Mammary epithelial cell (primary cell): ENCODE measurements at places on chromosomes 11 and 22. TPM values are rescaled to one million over a fixed set of nuclear protein-coding genes. Genes with fewer than 3 reads are reported as not detected.

Gene SEPTIN3
- 1.7 TPM for total RNA-seq

Gene ELMOD1
- total RNA-seq = 0.21 and 1.5 TPM in 2 replicates

Gene NCAM1
- total RNA-seq = not detected in 2 replicates

Gene JAM3
- total RNA-seq = 40.7 TPM

Gene MS4A14
- total RNA-seq = not detected

Gene DDI1
- not detected in 2 replicates for total RNA-seq

Gene SLC37A2
- 34.8 TPM for total RNA-seq

Gene CARNS1
- total RNA-seq = 0.33 TPM

Gene SMTNL1
- total RNA-seq = not detected

Gene SLC5A4
- total RNA-seq = not detected in 2 replicates

Gene OSM
- not detected for total RNA-seq

Gene TTC36
- 0.85 and 1.2 TPM in 2 replicates for total RNA-seq

Gene MS4A6E
- total RNA-seq = not detected in 2 replicates

Gene FOLH1
- 0.33 TPM for total RNA-seq

Gene BRD1
- total RNA-seq = 25.5 TPM

Gene SLC5A1
- total RNA-seq = 0.27 and 0.66 TPM in 2 replicates

Gene FAM111B
- 3.2 TPM for total RNA-seq

Gene CD248
- total RNA-seq = not detected in 2 replicates

Gene IGSF9B
- 0.33 TPM for total RNA-seq

Gene KCTD17
- 19.2 TPM for total RNA-seq

Gene SMC1B
- 0.17 TPM for total RNA-seq

Gene USP2
- 2.7 and 4.1 TPM in 2 replicates for total RNA-seq

Gene PCNX3
- 41.4 and 46.8 TPM in 2 replicates for total RNA-seq

Gene OR52B4
- not detected in 2 replicates for total RNA-seq

Gene RAPSN
- total RNA-seq = 0.32 and 0.99 TPM in 2 replicates

Gene MPZL2
- total RNA-seq = 82.5 TPM

Gene TNKS1BP1
- total RNA-seq = 132 and 208 TPM in 2 replicates

Gene NPAS4
- total RNA-seq = under 0.01 TPM

Gene TRIM49
- not detected in 2 replicates for total RNA-seq

Gene SPI1
- total RNA-seq = not detected

Gene MS4A4E
- total RNA-seq = not detected in 2 replicates

Gene IGSF22
- total RNA-seq = under 0.01 TPM

Gene RRP7A
- total RNA-seq = 64.2 and 68.4 TPM in 2 replicates

Gene HSCB
- total RNA-seq = 11.5 TPM

Gene CHADL
- 3.3 TPM for total RNA-seq

Gene CD82
- total RNA-seq = 38.8 TPM

Gene MISFA
- total RNA-seq = 1.8 and 4.8 TPM in 2 replicates

Gene TIMP3
- total RNA-seq = 118 and 140 TPM in 2 replicates

Gene APOL4
- 0.26 TPM in 1 of 2 replicates, not detected in the other for total RNA-seq

Gene MS4A4A
- not detected for total RNA-seq

Gene GNAZ
- total RNA-seq = 12.0 TPM

Gene ZNF280B
- total RNA-seq = not detected in 2 replicates

Gene ZDHHC8
- total RNA-seq = 52.3 and 79.4 TPM in 2 replicates

Gene SYNGR1
- 0.59 and 0.89 TPM in 2 replicates for total RNA-seq

Gene CCDC89
- 2.0 TPM for total RNA-seq

Gene ZMAT5
- 15.3 TPM for total RNA-seq

Gene ELF5
- total RNA-seq = not detected in 2 replicates

Gene LRRC32
- not detected in 2 replicates for total RNA-seq

Gene COMMD9
- total RNA-seq = 30.7 TPM

Gene HOATZ
- not detected for total RNA-seq

Gene GGTLC3
- total RNA-seq = not detected
